ENCODE measurements at places on chromosomes 7 and 10. TPM values are rescaled to one million over a fixed set of nuclear protein-coding genes. Genes with fewer than 3 reads are reported as not detected.

GRCh38 chr10:136465-136762 is 1.2 kb downstream of the ZMYND11 start:
- H3K4me3 ChIP-seq, result peak overlapping the region; percentile 87
- no peak for DNase-seq
- H3K27ac ChIP-seq, result peak overlapping the region; percentile 93

GRCh38 chr7:21911341-21911875 is 34.3 kb downstream of the CDCA7L start:
- no peak overlapping the region for H3K27ac ChIP-seq
- H3K4me1 ChIP-seq, result no peaks in the 10 kb centered on the region
- H3K4me3 ChIP-seq, result no peak overlapping the region

DNA sequence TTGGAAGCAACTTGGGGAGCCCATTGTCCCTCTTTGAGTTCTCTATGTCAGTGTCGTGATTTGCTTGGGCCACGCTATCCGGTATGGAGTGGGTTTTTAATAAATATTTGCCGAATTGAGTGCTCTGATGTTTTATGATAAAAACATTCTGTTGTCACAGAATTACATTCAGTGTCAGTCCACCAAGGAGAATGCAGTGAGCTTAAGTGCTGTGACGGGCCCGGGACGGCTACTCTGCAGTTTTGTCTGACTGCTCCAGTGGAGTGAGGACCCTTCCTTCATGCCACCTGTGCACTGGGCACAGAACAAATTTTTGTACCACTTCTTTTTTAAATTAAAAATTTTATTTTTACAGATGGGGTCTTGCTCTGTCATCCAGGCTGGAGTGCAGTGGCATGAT is 76.0 kb downstream of the CARD11 start:
- no peak overlapping the region for H3K27ac ChIP-seq
- DNase-seq, result no peak
- no peak overlapping the region for H3K4me3 ChIP-seq
- peaks cover 44% of the 10 kb centered on the region for H3K4me1 ChIP-seq
- no peaks in the 10 kb centered on the region for H3K27me3 ChIP-seq

DNA sequence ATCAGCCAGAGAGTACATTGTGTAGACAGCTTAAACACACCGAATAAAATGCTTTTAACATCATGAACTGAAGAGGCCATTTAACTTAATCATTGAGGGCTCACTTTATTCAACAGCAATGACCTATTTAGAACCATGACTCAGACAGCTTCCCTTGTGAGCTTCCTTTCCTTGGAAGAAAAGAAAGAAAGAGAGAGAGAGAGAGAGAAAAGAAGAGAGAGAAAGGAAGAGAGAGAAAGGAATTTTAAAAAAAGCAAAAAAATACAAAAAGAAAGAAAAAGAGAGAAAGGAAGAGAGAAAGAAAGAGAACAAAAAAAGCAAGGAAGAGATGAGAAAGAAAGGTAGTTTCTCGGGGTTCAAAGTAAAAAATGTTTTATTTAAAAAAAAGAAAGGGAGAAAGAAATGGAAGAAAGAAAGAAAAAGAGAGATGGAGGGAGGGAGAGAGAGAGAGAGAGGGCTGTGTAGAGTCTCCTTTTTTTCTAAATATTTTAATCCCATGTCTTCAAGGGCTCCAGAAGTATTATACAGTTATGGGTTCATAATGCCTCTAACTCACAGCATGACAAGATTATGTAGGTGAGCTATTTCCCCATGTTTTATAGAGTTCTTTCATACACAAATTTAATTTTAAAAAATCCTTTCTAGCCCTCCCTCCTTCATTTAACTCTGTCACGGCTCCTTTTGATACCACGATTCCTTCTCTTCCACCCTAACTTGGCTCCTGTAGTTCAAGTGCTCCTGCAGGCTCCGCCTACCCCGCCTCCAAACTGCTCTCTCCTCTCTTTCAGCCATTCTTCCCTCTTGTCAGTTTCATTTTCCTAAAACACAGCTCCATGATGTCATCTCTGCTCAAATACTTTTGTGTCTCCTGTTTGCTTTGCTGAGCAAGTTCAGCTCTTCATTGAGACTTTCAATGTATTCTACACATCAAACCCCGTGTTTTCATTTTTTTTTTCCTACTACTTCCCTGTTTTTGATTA is 85.5 kb downstream of the PRTFDC1 start:
- no peaks in the 10 kb centered on the region for H3K27me3 ChIP-seq
- H3K27ac ChIP-seq, result no peak overlapping the region
- no peak for DNase-seq

DNA sequence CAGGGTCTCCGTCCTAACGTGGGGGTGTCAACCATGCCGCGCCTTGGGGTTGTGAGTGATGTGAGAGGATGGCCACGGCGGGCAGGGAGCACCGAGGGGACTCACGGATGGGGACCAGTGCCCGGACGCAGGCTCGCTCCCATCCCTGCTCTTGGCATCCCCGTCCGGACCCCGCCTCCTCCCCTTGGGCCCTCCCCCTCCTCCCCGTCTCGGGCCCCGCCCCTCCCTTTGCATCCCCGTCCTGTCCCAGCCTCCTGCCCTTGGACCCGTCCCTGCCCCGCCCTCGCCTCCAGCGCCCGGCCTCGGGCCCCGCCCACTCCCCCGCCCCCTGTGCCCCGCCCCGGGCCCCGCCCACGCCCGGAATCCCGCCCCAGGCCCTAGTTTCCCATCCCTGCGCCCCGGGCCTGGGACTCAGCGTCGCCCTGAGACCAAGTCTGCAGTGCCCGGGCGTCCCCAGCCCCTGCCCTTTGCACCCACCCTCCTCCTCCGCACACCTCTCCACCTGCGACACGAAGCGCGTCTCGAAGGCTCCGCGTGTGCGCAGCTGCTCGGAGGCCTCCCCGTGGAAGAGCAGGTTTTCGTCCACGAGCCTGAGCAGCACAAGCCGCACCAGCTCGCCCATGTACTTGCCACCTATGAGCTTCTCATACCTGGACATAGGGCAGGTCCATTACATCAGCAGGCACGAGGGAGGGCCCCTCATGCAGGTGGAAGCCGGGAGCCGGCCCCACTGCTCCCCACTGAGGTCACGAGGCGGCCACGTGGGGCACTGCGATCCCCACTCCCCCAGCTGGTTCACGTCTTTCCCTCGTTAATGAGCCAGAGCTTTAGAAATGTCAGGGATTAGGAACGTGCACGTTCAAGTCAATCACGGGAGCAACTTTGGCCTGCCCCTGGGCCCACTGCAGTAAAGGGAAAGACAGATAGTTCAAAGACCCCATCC is 5.1 kb upstream of the MYL7 start:
- H3K27me3 ChIP-seq, result no peaks in the 10 kb centered on the region
- peak overlapping the region; percentile 66 for H3K27ac ChIP-seq
- H3K36me3 ChIP-seq, result no peaks in the 10 kb centered on the region
- peak overlapping the region; percentile 69 for H3K4me3 ChIP-seq

DNA sequence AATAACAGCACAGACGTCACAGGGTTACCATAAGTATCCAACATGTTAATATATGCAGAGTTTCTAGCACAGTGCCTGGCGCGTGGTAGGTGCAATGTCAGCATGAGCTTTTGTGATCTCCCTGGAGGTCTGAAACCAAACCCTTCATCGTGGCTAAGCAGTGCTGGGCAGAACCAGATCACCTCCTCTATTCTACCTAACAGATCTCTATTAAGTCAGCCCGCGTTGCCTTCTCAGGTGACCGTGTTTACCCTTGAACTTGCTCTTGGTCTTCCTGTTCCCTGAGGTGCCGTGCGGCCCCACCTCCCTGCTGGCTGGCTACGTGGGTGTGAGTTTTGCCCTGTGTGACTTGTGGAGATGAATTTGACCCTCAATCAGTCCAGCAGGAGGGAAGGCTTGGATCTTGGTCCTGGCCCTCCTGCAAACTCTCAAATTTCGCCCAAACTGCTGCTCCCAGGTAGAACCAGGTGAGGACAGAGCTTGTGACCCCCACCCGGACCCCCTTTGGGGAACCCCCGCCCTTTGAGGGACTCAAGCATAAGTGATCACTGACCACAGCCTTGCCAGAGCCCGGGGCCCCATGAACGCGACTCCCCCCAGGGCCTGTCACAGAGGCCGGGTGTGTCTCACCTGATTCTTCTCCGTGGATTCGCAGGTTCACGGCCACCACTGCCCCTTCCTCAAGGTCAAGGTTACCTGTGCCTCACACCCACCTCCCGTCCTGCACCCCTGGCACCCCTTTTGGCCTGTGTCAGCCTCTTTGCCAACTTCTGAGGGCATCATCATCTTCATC is 54.2 kb downstream of the ELFN1 start:
- no peak overlapping the region for H3K4me3 ChIP-seq
- H3K36me3 ChIP-seq, result no peaks in the 10 kb centered on the region
- no peaks in the 10 kb centered on the region for H3K4me1 ChIP-seq
- no peak for DNase-seq
- no peak overlapping the region for H3K27ac ChIP-seq

- no peak overlapping the region for H3K4me3 ChIP-seq
- no peak for DNase-seq
- H3K4me1 ChIP-seq, result no peaks in the 10 kb centered on the region
Observed at GRCh38 chr7:141234335-141235105, 160.7 kb downstream of the TMEM178B start.

GRCh38 chr7:121205777-121206176 is 123.0 kb upstream of the WNT16 start:
- H3K4me3 ChIP-seq, result no peak overlapping the region
- H3K27me3 ChIP-seq, result peaks cover 8% of the 10 kb centered on the region

- DNase-seq, result no peak
- no peaks in the 10 kb centered on the region for H3K36me3 ChIP-seq
Observed at GRCh38 chr10:31697271-31698180, 231.1 kb downstream of the ARHGAP12 start.

DNA sequence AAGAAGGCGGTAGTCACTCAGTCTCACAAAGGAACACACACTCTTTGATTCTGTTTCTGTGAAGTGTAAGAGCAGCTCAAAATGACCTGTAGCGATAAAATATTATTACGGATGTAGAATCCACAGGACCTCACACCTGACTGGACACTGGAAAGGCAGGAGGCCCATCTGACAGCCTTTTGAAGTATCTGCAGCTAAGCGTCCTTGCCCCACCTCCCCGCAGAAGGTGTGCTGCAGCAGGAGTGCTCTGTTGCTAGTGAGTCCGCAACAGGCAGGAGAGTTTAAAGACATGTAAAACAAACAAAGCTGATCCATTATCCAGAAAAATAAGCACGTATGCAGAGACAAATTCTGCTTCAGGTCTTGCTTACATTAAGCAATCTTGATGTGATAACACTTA is 355.5 kb downstream of the GPR158 start:
- no peaks in the 10 kb centered on the region for H3K36me3 ChIP-seq
- H3K4me1 ChIP-seq, result no peaks in the 10 kb centered on the region
- no peak for DNase-seq
- H3K27ac ChIP-seq, result no peak overlapping the region

- no peaks in the 10 kb centered on the region for H3K27me3 ChIP-seq
- no peak for DNase-seq
- H3K4me3 ChIP-seq, result no peak overlapping the region
- H3K27ac ChIP-seq, result no peak overlapping the region
- no peaks in the 10 kb centered on the region for H3K4me1 ChIP-seq
Observed at GRCh38 chr10:128573281-128573845, 447.1 kb upstream of the MKI67 start.

- no peak for DNase-seq
- peaks cover 1% of the 10 kb centered on the region for H3K27me3 ChIP-seq
- no peak overlapping the region for H3K4me3 ChIP-seq
- no peaks in the 10 kb centered on the region for H3K4me1 ChIP-seq
- no peaks in the 10 kb centered on the region for H3K36me3 ChIP-seq
Observed at GRCh38 chr10:94626476-94626875, 57.1 kb upstream of the CYP2C18 start.

GRCh38 chr10:89468191-89468965 is 54.0 kb downstream of the IFIT5 start:
- no peak for DNase-seq
- no peaks in the 10 kb centered on the region for H3K4me1 ChIP-seq
- H3K27ac ChIP-seq, result no peak overlapping the region

GRCh38 chr10:61066661-61067344 is 122.8 kb upstream of the RHOBTB1 start:
- DNase-seq, result no peak
- no peaks in the 10 kb centered on the region for H3K36me3 ChIP-seq
- no peak overlapping the region for H3K4me3 ChIP-seq
- H3K27ac ChIP-seq, result no peak overlapping the region

DNA sequence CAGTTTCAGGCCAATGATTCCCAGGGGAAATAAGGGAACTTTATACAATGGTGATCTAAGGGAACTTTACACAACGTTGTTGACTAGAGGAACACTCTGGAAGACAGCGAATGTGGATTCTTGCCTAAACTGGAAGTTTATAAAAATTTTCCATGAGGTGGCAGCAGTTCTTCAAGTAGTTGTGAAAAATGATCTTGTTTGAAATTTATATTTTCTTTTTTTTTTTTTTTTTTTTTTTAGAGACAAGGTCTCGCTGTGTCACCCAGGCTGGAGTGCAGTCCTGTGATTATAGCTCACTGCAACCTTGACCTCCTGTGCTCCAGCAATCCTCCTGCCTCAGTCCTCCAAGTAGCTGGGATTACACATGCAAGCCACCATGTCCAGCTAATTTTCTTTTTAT is 32.1 kb upstream of the GTF2I start:
- no peaks in the 10 kb centered on the region for H3K36me3 ChIP-seq
- H3K27ac ChIP-seq, result no peak overlapping the region
- no peak overlapping the region for H3K4me3 ChIP-seq
- H3K4me1 ChIP-seq, result no peaks in the 10 kb centered on the region

DNA sequence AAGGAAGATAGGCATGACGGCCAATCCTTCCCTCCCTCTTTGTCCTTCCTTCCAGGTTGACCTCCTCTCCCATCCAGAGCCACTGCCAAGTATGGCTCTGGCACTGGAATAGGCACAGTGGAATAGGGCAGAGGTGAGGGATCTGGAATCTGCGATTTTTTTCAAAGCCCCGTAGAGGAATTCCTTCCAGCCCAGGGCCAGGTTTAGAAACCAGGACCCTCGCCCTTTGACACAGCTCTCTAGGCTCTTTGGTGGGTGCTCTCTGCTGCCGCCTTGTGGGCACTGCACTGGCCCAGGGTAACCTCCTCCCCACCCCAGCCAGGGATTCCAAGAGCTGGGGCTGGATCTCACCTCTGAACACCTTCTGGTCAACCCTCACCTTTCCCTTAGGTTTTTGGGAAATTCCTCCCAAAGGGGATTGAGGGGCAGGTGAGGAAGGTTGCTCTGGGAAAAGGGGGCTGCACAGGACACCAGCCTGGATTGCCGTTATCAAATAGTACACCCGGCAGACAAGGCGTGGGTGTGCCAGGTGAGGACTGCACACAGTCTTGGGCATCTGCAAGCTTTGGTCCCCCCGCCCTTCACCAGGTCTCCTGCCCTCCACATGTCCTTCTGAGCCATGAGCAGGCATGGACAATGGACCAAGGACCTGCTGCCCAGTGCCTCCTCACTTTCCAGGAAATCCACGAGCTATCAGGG is 22.8 kb downstream of the C10orf105 start:
- no peak overlapping the region for H3K4me3 ChIP-seq
- H3K27me3 ChIP-seq, result no peaks in the 10 kb centered on the region
- H3K27ac ChIP-seq, result no peak overlapping the region
- no peaks in the 10 kb centered on the region for H3K36me3 ChIP-seq
- H3K4me1 ChIP-seq, result peaks cover 55% of the 10 kb centered on the region

GRCh38 chr10:106648534-106649481 is 515.7 kb downstream of the SORCS1 start:
- no peaks in the 10 kb centered on the region for H3K27me3 ChIP-seq
- no peaks in the 10 kb centered on the region for H3K36me3 ChIP-seq
- H3K4me1 ChIP-seq, result no peaks in the 10 kb centered on the region
- H3K27ac ChIP-seq, result no peak overlapping the region
- no peak for DNase-seq

- no peaks in the 10 kb centered on the region for H3K27me3 ChIP-seq
- no peak overlapping the region for H3K27ac ChIP-seq
- H3K36me3 ChIP-seq, result no peaks in the 10 kb centered on the region
- H3K4me1 ChIP-seq, result peaks cover 2% of the 10 kb centered on the region
Observed at GRCh38 chr7:107162475-107162874, 6.3 kb upstream of the HBP1 start.

ARHGAP22 gene
- not detected for total RNA-seq

RNF148 gene
- not detected for total RNA-seq

FAM24A gene
- not detected for total RNA-seq

RET gene
- total RNA-seq, result 0.13 TPM

All from activated CD8-positive, alpha-beta T cell treated with anti-CD3 and anti-CD28 coated beads for 36 hours (primary cell).